ENCODE measurements at places on chromosomes 12 and 14. TPM values are rescaled to one million over a fixed set of nuclear protein-coding genes. Genes with fewer than 3 reads are reported as not detected.

DNA sequence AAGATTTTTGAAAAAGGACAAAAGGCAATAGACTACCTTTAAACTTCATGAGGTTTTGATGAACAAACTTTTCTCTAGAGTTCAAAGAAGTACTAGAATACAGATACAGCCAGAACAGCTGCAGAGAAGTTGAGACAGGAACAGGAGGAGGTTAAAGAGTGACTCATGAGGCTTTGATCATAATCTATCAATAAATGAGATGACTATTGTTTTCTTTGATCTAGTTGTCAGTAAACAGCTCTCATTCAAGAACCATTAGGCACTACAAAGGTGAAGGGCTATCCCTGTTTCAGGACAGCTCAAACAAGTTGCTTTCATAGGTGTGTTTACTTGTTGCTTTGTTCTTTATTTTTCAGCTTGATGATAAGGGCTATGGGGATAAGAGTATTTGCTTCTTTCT lies 2.4 kb downstream of the WASHC3 start:
- no peak for DNase-seq

DNA sequence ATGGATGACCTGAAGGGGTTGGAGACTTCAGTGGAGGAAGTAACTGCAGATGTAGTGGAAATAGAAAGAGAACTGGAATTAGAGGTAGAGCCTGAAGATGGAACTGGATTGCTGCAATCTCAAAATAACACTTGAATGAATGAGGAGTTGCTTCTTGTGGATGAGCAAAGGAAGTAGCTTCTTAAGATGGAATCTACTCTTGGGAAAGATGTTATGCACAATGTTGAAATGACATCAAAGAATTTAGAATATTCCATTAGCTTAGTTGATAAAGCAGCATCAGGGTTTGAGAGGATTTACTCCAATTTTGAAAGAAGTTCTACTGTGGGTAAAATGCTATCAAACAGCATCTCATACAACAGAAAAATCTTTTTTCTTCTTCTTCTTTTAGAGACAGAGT lies 186.4 kb upstream of the PRKD1 start:
- DNase-seq = no peak

Gene ZFP36L1
- 443 TPM for total RNA-seq

Gene ACVRL1
- total RNA-seq = 109 TPM

DNA sequence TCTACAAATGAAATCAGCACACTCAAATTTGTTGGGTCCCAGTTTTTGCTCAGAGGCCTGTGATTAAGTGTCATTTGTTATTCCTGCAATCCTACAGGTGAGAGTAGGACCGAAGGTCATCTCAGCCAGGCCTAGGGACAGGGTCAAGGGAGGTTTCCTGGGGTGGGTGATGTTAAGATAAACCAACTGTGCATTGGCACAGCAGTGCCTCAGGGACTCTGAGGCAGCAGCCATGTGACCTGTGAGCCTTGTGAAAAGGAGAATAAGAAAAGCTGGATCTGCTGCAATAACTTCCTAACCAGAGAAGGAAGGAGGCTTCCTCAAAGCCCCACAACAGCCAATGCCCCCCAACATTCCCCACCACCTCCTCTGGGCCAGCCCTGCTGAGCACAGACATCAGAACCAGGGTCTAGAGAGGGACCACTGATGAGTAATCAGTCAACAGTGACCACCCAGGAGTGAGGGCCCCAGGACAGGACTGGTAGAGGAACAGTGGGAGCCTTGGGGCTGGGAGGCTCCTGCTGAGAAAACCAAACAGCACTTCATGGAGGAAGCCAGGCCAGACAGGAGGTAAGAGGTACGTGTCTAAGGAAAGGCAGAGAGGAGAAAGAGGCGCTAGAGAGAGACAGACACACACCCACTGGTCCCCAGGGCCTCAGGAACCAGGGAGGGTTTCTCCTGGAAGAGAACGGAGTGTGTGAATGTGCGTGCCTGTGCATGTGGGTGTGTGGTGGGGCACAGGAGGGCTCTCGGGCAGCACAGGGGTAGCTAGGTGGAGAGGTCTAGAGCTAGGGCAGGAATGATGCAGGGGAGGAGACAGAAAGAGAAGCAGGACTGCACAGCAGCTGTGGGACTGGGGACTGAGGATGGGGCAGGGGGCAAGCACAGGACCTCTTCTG lies 82.4 kb downstream of the ITPK1 start:
- peak; percentile 62 for DNase-seq

Gene MDGA2
- not detected for total RNA-seq

Gene CCDC38
- total RNA-seq = not detected

Gene ANKRD9
- 15.7 TPM for total RNA-seq

Gene MSI1
- total RNA-seq = not detected

DNA sequence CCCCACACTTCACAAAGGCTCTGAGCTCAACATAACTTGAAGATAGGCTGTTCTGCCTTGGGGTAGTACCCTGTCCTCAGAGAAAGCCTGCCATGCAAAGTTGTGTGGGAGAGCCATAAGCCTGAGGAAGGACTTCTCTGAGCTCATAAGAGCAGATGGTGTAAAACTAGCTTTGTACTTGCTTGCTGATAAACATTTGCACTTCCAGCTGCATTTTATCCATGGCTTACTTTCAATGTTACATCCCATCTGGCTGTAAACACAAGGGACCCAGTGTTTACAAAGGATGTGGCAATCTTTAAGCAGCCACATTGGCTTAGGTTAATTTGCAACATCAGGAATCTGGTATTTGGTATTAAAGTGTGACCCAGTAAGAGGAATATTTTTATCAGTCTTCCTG lies 258.1 kb downstream of the IPO8 start:
- DNase-seq = no peak

DNA sequence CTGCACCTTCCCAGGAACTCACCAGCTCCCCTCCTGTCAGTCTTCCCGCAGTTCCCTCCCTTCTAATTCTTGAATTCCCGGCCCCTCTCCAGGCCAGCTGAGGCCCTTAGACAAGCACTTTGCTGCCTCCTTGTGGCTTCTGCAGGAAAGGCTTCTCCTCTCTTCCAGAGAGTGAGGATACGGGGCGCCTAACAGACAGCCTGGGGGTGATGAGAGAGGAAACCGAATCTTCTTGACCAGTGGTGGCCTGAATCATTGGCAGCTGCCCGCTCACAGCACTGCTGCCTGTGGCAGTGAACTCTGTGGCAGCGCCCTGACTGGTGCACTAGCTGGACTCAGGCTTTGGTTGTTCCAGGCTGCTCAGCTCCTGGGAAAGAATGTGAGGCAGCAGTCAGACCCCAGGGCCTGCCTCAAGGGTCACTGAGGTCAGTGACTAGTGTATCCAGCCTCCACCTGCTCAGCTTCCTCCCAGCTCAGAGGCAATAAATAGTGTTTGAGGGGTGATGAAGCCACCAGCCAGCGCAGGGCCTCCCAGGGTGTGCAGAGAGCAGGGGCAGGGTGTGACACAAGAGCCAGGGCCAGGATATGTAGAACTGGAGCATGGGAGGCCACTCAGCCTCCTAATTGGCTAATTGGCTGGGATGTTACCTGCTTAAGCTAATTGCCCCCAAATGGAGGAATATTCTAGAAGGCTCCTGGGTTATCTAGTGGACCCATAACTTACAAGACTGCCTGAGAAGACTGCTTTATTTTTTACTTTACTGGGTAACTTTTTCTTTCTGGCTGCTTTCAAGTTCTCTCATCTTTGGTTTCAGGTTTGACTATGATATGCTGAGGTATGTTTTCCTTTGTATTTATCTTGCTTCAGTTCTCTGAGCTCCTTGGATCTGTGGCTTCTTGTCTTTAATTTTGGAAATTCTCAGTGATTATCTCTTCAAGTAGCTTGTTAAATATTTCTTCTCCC lies 12.9 kb upstream of the MCRS1 start:
- no peak for DNase-seq

DNA sequence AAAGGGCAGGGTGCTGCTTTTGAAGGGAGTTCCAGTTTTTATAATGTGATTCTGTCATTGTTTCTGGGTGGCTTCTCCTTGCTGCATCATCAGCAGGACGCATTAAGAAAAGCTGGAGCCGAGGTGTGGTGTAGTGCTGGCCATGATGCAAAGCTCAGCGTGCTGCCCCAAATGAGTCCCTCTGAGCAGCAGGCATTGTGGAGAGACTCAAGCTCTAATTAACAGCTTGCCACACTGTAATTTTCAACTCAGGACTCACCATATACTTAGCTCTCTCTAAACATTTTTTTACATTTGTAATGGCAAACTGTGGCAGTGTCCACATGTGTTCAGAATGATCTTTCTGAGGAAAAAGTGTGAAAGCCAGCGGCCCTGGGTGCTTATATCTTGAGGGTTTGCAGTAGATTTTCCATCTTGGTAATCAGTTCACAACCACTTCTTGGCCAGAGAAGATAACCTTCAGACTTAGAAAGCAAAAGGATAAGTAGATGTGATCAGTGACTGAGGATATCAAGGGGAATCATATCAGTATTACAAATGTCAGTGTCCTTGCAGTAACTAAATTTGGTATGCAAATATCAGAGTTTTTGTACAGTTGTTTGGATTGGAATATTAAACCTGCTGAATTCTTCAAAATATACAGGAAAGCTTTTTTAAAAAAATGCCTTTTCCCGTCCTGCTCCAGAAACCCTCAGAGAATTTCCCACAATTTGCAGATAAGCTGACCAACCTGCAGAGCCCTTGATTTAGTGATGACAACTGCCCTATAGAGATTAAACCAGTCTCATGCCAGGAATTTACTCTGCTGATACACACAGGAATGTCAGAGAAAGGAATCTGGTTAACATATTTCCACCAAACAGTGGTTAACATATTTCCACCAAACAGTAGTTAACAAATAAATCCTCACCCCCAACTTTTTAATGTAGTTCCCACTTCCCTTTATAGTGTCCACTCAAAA lies 63.6 kb downstream of the DAAM1 start:
- DNase-seq = no peak

- DNase-seq = peak; percentile 32
These were observed 66.2 kb upstream of the PNMA1 start for GRCh38 chr14:73780391-73780790.

Gene GPRC5A
- 0.69 TPM for total RNA-seq

- DNase-seq = no peak
These were observed 158.4 kb upstream of the PLXNC1 start for GRCh38 chr12:93989949-93990348.

GRCh38 chr12:114976959-114977358 lies 293.0 kb upstream of the TBX3 start:
- no peak for DNase-seq

Gene PPP1CC
- 109 TPM for total RNA-seq

DNA sequence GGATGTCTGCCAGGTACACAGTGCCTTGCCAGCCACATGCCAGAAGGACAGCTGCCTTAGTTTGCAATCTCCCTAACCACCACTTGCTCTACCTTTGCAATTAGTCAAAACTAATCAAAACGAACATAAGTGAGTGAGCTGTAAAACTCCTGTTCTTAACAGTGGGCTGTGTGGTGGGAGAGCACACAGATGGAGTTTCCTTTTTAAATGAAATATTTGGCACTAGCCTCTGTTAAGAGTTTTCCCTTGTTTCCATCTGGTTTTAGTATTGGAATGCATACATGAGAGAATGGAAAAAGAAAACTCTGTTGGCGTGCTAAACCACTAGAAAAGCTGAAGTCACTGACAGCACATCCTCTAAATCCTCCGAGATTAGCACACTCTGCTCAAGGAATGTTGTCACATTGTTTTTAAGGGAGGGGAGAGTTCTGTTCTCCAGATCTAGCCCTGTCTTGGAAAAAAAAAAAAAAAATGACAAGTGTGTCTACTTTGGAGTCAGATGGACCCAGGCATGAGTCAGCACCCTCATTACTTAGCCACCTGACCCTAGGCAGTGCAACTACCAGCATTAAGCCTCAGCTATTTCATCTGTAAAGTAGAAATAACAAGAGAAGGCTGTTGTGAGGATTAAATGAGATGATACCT lies 83.9 kb downstream of the STXBP6 start:
- no peak for DNase-seq

Gene KRT3
- not detected for total RNA-seq

Gene LTB4R2
- 12.4 TPM for total RNA-seq

- DNase-seq = no peak
These were observed 406.5 kb upstream of the RGS6 start for GRCh38 chr14:71525663-71526221.

- DNase-seq = no peak
These were observed 104.4 kb downstream of the FOXA1 start for GRCh38 chr14:37490607-37491006.

Gene PSMC6
- 75.9 TPM for total RNA-seq

- no peak for DNase-seq
These were observed 89.0 kb downstream of the AKAP6 start for GRCh38 chr14:32417956-32418552.

DNA sequence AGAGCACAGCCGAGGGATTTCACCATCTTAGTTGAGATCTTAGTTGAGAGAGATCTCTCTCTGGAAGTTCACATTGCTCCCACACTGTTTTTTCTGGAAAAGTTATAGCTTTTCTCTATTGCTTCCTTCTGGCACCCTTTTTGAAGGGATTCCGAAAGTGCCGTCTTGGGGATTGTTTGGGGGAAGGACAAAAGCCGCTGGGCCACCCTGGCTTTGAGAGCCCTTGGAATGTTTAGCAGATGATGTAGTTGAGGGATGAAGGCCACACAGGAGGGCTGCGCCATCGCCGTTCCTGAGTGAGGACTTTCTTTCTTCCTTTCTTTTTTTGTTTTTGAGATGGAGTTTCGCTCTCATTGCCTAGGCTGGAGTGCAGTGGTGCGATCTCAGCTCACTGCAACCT lies 17.7 kb downstream of the PLEKHG3 start:
- no peak for DNase-seq

DNA sequence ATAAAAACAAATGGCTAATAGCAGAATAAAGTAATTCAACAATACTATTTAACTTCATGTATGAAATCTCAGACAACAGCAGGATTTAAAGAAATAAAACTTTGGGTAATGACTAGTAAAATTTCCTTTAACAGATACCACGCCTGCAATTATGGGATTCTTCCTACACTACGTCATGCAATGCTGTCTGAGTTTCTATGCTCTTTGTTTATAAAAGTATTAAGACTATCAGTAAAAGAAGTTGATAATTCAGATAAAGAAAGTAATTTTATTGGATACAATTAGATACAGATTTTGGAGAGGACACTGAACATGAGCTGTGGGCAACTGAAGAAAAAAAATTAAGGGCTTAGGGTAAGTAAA lies 308.4 kb upstream of the LRFN5 start:
- no peak for DNase-seq

- no peak for DNase-seq
These were observed 625 bp upstream of the ABHD12B start for GRCh38 chr14:50871228-50871627.

Gene KCNH3
- 1.0 TPM for total RNA-seq

GRCh38 chr12:102478405-102479098 lies 1.8 kb downstream of the IGF1 start:
- DNase-seq = no peak
